ENCODE measurements at places on chromosomes 4 and X. TPM values are rescaled to one million over a fixed set of nuclear protein-coding genes. Genes with fewer than 3 reads are reported as not detected.

- no peaks in the 10 kb centered on the region for H3K27me3 ChIP-seq
- H3K4me3 ChIP-seq: no peak overlapping the region
- no peak for DNase-seq
- no peak overlapping the region for H3K27ac ChIP-seq
- no peaks in the 10 kb centered on the region for H3K36me3 ChIP-seq
- peaks cover 3% of the 10 kb centered on the region for H3K4me1 ChIP-seq
These were observed 85.3 kb upstream of the RBPJ start for GRCh38 chr4:26235500-26235899.

GRCh38 chrX:2334237-2334636 lies 166.5 kb downstream of the DHRSX start:
- H3K36me3 ChIP-seq: no peaks in the 10 kb centered on the region
- H3K27me3 ChIP-seq: no peaks in the 10 kb centered on the region
- H3K27ac ChIP-seq: no peak overlapping the region
- H3K4me3 ChIP-seq: no peak overlapping the region

DNA sequence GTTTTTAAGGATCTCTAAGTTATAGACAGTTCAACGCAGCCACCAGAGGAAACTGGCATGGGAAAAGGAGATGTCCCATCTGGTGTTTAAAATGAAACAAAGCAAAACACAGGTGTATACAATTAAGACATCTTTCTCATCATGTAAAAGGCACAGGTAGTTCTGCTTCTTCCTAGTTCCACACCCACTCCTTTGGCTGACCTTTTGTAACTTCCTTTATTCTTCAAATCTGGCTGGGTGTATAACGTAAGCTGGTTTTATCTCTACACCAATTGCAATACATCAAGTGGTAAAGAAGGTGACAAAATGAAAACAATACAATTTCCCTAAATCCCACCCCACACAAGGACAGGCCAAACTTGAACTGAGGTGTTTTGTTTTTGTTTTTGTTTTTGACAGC lies 27.3 kb upstream of the FBXW7 start:
- H3K4me1 ChIP-seq: no peaks in the 10 kb centered on the region
- H3K36me3 ChIP-seq: no peaks in the 10 kb centered on the region
- no peak for DNase-seq
- H3K4me3 ChIP-seq: no peak overlapping the region
- H3K27ac ChIP-seq: no peak overlapping the region

INTS6L gene
- 49.3 TPM for total RNA-seq

Measured in cardiac muscle cell (in vitro differentiated cells and primary cell).